ENCODE measurements at places on chromosomes 1 and 21.

GRCh38 chr21:44294391-44295162 is 5.3 kb upstream of the PFKL start:
- no peak for DNase-seq

- DNase-seq, result no peak
Measured at GRCh38 chr1:41109310-41110197, 88.0 kb upstream of the SLFNL1 start.

DNA sequence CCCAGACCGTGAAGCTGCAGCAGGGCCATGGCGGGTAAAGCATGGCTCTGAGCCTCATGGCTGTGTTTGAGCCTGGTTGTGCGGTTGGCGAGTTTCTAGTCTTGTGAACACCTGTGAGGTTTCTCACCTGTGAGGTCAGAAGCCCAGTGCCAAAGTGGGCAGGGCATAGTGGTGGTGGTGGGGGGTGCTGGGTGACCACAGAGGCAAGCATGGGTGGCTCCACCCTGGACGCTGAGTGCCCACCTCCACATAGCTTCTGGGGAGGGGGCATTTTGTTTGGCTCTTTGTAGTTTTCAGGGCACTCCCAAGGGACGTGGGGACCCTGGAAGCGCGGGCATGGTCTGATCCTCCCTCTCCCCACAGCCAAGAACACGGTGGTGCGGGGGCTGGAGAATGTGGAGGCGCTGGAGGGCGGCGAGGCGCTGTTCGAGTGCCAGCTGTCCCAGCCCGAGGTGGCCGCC is 91.1 kb downstream of the TRIM11 start:
- DNase-seq, result no peak

GRCh38 chr1:55559842-55560241 is 344.7 kb upstream of the USP24 start:
- DNase-seq, result no peak

- DNase-seq, result no peak
Measured at GRCh38 chr1:170707117-170707516, 43.2 kb downstream of the PRRX1 start.

- DNase-seq, result no peak
Measured at GRCh38 chr1:215957663-215958062, 390.6 kb downstream of the KCTD3 start.
